ENCODE measurements at places on chromosomes 6 and 20. TPM values are rescaled to one million over a fixed set of nuclear protein-coding genes. Genes with fewer than 3 reads are reported as not detected.

Gene RRBP1
- total RNA-seq = 118 TPM

Gene C20orf202
- not detected for total RNA-seq

Gene RIPOR3
- not detected for total RNA-seq

Gene MDC1
- total RNA-seq = 15.7 TPM

Gene TMEM74B
- 3.9 TPM for total RNA-seq

Gene HSPA12B
- total RNA-seq = 0.43 TPM

Gene FAM209B
- 0.40 TPM for total RNA-seq

Gene HLA-DOB
- total RNA-seq = 0.13 TPM

Gene ZNF391
- 0.16 TPM for total RNA-seq

Gene FLOT1
- total RNA-seq = 92.0 TPM

Gene RCAN2
- total RNA-seq = not detected

Gene DNAAF9
- total RNA-seq = 5.3 TPM

Gene PAK5
- not detected for total RNA-seq

Gene LPIN3
- 13.7 TPM for total RNA-seq

Gene ANGPT4
- total RNA-seq = 0.02 TPM

Gene TUBB2B
- 15.3 TPM for total RNA-seq

Gene CRIP3
- 0.45 TPM for total RNA-seq

Gene CCDC170
- total RNA-seq = 0.12 TPM

Gene PPIL6
- total RNA-seq = 2.9 TPM

Gene SOX4
- 9.8 TPM for total RNA-seq

Gene KIF25
- total RNA-seq = 0.03 TPM

Gene SCRT2
- not detected for total RNA-seq
